ENCODE measurements at places on chromosomes 5 and 9. TPM values are rescaled to one million over a fixed set of nuclear protein-coding genes. Genes with fewer than 3 reads are reported as not detected.
A peak's percentile ranks its signal among the peaks of the same experiment; 100 is the strongest.

- H3K27me3 ChIP-seq, result no peaks in the 10 kb centered on the region
- H3K4me3 ChIP-seq, result no peak overlapping the region
- no peaks in the 10 kb centered on the region for H3K36me3 ChIP-seq
- no peaks in the 10 kb centered on the region for H3K4me1 ChIP-seq
- no peak for DNase-seq
Measured at GRCh38 chr5:60960591-60960990, 15.6 kb downstream of the NDUFAF2 start.

DNA sequence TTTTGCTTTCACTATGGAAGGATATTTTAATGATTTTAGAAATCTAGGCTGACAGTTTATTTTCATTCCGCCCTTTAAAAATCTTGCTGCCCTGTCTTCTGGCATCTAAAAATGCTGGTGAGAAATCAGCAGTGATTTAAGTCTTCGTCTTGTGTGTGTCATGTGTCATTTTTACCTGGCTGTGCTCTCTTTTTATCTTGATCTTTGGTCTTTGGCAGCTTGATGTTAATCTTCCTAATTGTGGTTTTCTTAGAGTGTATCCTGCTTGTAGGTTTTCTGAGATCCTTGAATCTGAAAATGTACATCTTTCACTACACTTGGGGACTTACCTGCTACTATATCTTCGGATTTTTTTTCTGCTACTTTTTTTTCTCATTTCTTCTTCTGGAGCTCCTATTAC, 11.9 kb upstream of the LPCAT1 start:
- no peak for DNase-seq
- H3K4me3 ChIP-seq, result peak overlapping the region; percentile 68
- no peaks in the 10 kb centered on the region for H3K36me3 ChIP-seq
- peak overlapping the region; percentile 79 for H3K27ac ChIP-seq
- H3K27me3 ChIP-seq, result peaks cover 21% of the 10 kb centered on the region

- H3K27me3 ChIP-seq, result peaks cover 19% of the 10 kb centered on the region
- no peaks in the 10 kb centered on the region for H3K36me3 ChIP-seq
- H3K4me3 ChIP-seq, result no peak overlapping the region
- H3K27ac ChIP-seq, result no peak overlapping the region
- H3K4me1 ChIP-seq, result peaks cover 10% of the 10 kb centered on the region
- DNase-seq, result no peak
Measured at GRCh38 chr9:135110416-135110815, 22.9 kb downstream of the OLFM1 start.

DNA sequence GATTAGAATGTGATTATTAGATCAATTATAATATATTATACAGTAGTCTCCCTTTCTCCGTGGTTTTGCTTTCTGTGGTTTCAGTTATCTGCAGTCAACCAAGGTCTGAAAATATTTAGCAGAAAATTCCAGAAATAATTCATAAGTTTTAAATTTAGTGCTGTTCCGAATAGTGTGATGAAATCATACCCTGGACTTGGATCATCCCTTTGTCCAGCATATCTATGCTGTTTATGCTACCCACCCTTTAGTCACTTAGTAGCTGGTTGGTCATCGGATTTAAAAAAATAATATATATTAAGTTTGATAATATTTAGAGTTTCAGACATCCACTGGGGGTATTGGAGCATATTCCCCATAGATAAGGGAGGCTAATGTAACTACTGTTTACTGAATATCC, 19.6 kb downstream of the RMI1 start:
- H3K27ac ChIP-seq, result no peak overlapping the region
- peaks cover 29% of the 10 kb centered on the region for H3K4me1 ChIP-seq
- H3K36me3 ChIP-seq, result peaks cover 46% of the 10 kb centered on the region
- no peak for DNase-seq

- H3K4me3 ChIP-seq, result no peak overlapping the region
- DNase-seq, result no peak
- no peaks in the 10 kb centered on the region for H3K27me3 ChIP-seq
- H3K27ac ChIP-seq, result peak overlapping the region; percentile 90
- peaks cover 74% of the 10 kb centered on the region for H3K4me1 ChIP-seq
Measured at GRCh38 chr9:89519366-89519805, 21.5 kb upstream of the SEMA4D start.

The WNT8A gene
- total RNA-seq, result not detected

The AMBP gene
- not detected for total RNA-seq

The FAM163B gene
- total RNA-seq, result not detected

GRCh38 chr5:123800640-123801039, 288.7 kb downstream of the CSNK1G3 start:
- no peak overlapping the region for H3K27ac ChIP-seq
- no peaks in the 10 kb centered on the region for H3K36me3 ChIP-seq
- no peaks in the 10 kb centered on the region for H3K27me3 ChIP-seq
- H3K4me3 ChIP-seq, result no peak overlapping the region
- DNase-seq, result no peak
- no peaks in the 10 kb centered on the region for H3K4me1 ChIP-seq

The LHX3 gene
- total RNA-seq, result 0.16 TPM

GRCh38 chr5:157463621-157464518, 3.9 kb downstream of the NIPAL4 start:
- no peak overlapping the region for H3K27ac ChIP-seq
- H3K4me3 ChIP-seq, result no peak overlapping the region
- peaks cover 19% of the 10 kb centered on the region for H3K4me1 ChIP-seq
- no peak for DNase-seq
- H3K36me3 ChIP-seq, result no peaks in the 10 kb centered on the region

GRCh38 chr5:124453221-124454051, 293.0 kb downstream of the ZNF608 start:
- no peaks in the 10 kb centered on the region for H3K36me3 ChIP-seq
- no peak for DNase-seq
- no peak overlapping the region for H3K27ac ChIP-seq
